ENCODE measurements at places on chromosomes 2 and 18.

DNA sequence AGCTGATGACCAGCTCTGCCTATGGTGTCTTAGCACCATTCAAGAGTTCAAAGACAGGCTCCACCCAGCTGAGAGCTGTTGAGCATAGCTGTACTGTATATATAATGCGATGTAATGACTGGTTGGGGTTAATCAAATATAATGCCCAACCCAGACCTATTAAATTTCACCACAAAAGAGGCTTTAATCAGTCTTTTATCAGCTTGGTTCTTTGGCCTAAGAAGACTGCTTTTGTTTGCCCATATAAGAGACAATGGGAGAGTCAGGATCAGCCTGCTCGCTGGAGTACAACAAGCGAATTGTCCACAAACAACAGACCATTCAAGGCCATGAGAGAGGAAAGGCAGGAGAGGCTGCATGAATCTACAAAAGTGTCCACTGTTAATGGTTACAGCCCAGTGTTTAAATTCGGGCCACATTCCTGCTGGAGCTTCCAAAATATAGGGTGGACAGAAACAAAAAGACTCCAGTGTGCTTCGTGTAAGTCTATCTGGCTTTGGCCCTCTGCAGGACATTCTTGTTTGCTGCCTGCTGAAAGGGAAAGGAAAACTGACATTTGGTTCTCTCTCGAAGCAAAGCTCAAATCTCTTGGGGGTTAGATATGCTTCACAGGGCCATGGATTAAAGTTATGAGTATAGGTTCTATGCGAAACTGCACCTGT lies 299.0 kb upstream of the FBXO11 start:
- DNase-seq = no peak

DNA sequence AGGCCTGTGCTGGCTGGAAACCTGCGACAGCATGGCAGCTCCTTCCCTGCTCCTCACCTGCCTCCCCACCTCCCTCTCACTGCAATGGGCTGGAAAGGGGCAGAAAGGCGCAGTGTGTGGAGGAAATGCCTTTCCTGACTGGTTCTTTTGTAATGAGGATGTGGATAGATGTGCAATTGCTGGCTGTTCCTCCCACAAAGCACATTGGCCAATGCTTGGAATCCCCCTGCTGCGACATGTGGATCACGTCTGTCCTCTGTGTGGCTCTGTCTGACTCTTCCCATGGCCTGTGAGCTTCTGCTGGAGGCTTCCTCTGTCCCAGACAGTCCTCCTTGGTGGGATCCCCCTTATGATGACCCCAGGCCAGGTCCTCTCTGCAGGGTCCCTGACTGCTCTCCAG lies 172.5 kb downstream of the NCK2 start:
- DNase-seq = no peak

DNA sequence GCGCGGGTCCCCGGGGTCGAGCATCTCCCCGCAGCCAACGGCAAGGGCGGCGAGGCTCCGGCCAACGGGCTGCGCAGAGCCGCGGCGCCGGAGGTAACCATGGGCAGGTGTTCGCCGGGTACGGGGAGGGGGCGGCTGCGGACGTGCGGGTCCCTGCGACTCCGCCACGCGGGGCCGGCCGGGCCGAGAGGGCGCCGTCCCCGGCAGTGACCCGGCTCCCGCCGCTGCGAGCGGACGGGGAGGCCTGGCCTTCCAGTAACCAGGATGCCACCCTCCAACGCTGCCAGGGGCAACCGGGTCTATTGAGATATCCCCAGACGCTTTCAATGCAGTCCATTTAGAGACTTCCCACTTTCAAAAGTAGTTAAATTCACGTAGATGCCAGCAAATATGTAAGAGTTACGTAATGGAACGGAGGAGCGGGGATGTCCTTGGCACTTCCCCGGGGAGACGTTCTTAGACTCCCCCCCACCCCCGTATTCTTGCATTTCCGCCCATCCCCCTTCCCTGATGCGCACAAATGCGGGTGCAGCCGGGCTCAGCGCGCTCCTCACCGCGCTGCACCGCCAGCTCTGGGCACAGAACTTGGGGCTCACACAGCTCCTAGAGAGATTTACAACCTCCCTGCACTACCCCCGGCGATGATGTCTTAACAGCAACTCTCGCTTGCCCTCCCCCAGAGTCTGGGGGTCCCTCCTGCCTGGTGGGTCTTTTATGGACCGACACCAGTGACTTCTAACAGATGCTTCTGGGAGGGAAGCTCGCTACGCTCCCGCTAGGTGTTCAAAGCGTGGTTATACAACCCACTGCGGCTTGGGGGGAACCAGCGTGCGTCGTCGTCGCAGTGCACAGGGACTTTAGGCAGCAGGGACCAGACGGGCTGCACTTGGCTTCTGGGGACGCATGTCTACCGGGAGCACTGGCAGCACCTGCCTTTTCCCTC lies 657 bp downstream of the SGPP2 start:
- no peak for DNase-seq

- no peak for DNase-seq
Measured at GRCh38 chr2:218959761-218960308, 369 bp downstream of the CDK5R2 start.

DNA sequence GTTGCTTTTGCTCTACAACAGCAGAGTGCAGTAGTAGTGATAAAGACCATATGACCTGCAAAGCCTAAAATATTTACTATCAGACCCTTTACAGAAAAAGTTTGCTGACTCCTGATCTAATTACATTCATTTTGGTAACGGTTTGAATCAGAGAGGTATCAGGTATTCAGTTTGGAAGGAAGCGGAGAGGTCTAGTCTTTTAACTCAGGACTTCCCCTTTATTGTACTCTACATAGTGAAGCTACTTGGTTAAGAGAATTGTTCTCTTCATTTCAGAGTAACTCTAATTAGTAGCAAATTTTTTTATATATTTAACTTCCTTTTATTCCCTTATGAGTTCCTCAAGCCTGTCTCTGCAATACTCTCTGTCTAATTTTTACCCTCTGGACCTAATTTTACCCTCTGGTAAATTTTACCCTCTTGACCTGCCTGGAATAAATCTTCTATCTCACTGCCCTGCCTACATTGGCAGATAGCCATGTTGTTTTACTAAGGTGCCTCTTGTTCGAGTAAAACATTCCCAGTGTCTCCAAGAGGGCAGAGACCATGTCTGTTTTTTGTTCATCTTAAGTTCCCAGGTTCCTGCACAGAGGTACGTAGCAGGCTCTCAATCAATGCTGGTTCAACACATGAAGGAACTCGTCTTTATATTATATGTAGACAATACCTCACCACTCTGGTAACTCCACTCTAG lies 170.6 kb downstream of the DNAH6 start:
- DNase-seq = no peak

DNA sequence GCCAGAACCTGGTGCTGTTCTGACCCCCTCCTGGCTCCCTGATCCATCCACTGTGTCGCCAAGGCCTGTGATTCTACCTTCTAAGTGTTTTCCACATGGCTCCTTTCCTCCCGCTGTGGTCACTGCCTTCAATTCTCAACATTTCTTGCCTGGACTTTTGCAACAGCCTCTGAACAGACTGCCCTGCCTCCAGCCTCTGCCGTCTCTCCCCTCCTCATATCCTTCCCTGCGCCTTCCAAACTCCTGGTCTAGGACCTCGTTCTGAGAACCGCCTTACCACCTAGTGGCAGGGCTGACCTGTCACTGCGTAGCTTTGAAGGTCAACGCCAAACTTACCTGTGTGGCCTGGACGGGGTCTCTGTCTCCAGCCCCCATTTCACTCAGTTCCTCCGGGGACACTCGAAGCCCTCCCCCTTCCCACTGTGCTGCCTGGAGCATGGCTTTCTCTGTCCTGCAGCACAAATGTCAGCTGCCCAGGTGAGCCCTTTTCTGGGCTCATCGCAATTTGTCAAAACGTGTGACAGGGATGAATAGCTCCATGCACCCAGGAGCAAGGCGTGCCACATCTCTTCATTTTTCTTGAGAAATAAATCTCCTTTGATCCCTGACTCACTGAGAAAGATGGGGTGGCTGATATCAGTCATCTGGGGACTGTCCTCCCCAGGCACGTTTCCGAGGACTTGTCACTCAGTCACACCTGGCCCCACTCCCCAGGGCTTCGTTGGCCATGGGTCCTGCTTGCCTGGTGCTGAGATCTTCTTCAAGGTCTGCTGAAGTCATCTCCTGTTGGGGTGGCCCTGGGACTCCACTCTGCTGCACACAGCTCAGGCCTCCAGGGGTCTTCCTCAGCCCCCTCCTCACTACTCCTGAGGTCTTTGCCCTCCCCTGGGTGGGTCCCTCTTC lies 46.7 kb downstream of the LDLRAD4 start:
- no peak for DNase-seq
